Ovary (tissue), 10 donors: ENCODE measurements at places on chromosomes 11 and 22.

DNA sequence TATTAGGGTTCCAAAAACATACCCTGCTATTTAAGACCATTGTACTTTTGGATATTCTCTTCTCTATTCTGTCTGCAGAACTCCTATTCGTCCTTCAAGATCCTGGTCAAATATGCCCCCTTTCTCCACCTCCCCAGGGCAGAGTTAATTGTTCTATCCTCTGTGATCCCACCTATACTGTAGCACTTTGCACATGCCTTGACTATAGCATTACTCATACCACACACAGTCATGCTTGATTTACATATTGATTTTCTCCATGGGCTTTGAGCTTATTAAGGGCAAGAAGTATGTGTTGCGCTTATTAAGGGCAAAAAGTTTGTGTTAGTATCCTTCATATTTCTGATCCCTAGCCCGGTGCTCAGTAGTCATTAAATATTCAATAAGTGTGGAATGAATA, 263.7 kb upstream of the CADM1 start:
- DNase-seq, result no peak

- no peak for DNase-seq
Observed at GRCh38 chr11:126159719-126160344, 51.6 kb downstream of the RPUSD4 start.

DNA sequence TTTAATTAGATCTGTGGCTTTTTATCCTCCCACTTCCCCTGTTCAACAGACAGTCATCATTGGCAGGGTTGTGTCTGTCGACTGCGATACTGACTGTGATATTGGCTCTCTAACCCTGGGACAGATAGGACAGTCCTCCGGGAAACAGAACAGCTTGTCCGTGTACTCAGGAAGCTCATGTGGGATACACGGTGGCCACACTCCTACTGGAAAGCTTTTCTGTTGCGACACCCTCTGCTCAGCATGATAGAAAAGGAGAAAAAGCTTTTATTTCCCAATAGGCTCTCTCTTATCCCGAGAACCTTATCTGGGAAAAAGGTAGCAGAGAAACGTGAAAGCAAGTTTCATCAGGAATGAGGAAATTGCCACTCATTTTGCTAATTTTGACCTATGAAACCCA, 60.4 kb upstream of the HSPA8 start:
- peak; percentile 75 for DNase-seq

GRCh38 chr22:20238901-20239675, 29.0 kb downstream of the RTN4R start:
- peak; percentile 84 for DNase-seq

- no peak for DNase-seq
Observed at GRCh38 chr11:8049084-8049483, 31.9 kb upstream of the TUB start.
